Inflammatory macrophage (primary cell): ENCODE measurements at places on chromosomes 7 and 10.

- no peak for DNase-seq
These were observed 716.9 kb downstream of the MAGI2 start for GRCh38 chr7:78736548-78736947.

DNA sequence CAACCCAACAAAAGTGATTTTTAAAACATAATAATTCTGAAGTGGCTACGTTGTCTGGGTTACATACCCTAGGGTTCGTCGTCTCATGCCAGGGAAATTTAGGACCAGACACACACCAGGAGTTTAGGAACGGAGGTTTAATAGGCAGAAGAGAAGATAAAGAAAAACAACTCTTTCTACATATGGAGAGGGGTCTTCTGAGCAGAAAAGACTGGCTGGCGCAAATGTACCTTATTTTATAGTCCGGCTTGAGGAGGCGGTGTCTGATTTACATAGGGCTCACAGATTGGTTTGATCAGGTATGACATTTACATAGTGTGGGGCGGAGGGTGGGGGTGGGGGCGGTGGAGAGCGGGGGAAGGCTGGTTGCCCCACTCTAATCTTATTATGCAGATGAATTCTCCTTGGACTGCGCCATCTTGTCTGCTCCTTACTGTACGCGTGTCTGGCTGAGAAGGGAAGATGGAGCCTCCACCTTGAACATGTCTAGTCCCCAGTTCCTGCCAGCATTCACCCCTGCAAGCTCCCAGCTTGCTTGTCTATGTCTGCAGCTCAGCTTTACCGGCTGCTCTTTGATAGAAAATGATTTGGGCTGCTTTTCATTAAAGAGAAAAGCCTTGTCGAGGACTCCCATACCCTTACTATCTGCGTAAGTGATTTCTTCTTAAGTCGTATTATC is 98.7 kb downstream of the RALA start:
- no peak for DNase-seq

GRCh38 chr10:33387720-33388119 is 53.3 kb upstream of the NRP1 start:
- DNase-seq, result no peak

- no peak for DNase-seq
These were observed 968 bp upstream of the OPN4 start for GRCh38 chr10:86653379-86653778.

GRCh38 chr7:151757274-151757673 is 119.6 kb downstream of the PRKAG2 start:
- DNase-seq, result no peak

GRCh38 chr7:80679921-80680907 is 41.8 kb downstream of the CD36 start:
- peak; percentile 71 for DNase-seq

DNA sequence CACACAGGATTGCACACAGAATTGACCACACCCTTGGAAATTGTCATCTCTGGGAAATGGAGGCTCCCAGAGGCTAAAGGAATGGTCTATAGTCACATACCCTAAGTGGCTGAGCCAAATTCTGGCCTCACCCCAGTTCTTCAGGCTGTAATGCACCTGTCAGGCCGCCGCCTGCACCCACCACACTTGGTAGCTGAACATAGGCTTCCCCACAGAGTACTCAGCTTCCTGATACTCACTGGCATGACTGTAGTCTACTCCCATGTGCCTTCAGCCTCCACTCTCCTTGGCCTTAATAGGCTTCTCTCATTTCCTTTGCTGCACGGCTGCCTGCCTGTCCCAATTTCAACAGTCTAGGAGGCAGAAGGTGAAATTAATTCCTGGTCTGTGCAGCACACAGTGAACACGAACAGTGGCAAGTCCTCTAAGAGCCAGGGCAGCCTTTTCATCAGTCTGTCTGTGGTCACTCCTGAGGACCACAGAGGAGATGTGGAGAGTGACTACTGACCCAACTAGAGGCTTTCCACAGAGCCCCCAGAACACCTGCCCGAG is 42.5 kb downstream of the NUDCD3 start:
- DNase-seq, result no peak

- no peak for DNase-seq
These were observed 625.4 kb upstream of the FOXK1 start for GRCh38 chr7:4056552-4057288.

- peak; percentile 51 for DNase-seq
These were observed 441 bp downstream of the BMI1 start for GRCh38 chr10:22321156-22321923.

DNA sequence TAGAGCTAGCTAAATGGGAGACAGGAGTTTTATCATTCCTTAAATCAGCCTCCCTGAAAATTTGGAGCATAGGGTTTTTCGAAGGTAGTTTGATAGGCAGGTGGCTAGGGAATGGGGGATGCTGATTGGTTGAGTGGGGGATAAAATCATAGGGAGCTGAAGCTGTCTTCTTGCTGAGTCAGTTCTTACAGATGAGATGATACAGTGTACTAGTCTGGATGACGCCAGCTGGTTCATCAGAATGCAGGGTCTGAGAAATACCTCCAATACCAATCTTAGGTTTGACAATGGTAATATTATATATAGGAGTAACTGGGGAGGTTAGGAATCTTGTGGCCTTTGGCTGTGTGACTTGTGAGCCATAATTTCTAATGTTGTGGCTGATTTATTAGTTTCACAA is 271.2 kb downstream of the SUGCT start:
- DNase-seq, result no peak

- DNase-seq, result peak; percentile 64
These were observed 99.6 kb upstream of the DIP2C start for GRCh38 chr10:788796-789748.

- DNase-seq, result peak; percentile 60
These were observed 222.1 kb downstream of the GLI3 start for GRCh38 chr7:42014625-42015618.

- DNase-seq, result no peak
These were observed 325.9 kb downstream of the TNS3 start for GRCh38 chr7:47256016-47256415.

DNA sequence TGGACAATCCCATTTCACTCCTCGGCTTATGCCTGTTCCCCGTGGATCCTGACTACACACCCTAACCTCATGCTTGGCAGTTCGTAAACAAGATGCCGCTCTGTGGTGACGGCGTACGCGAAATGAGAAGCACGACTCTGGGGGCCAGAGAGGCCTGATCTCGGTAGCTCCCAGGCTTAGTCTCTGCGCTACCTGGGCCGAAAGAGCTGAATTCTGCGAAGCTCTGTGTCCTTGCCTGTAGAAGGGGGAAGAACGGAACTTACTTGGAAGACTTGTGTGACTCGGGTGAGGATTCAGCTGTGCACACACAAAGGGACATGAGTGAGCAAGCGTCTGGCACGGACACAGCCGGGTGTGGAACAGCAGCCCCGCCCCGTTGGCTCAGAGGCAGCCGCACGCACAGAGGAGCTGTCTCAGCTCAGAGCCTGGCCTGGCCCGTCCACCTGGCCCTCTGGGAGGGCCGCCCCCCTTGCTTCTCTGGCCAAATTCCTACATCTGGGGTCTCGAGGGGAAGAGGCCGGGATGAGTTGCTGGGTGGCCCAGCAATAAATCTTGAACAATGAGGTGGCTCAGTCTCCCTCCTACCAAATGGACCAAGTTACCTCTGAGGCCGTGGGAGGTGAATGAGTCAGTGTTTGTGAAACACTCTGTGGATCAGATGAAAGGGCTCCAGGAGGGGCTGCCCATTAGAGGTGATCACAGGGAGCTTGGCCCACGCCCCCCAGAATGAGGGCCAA is 83.8 kb downstream of the PDGFA start:
- no peak for DNase-seq

GRCh38 chr7:98840722-98841121 is 29.1 kb downstream of the TMEM130 start:
- DNase-seq, result no peak
